CD4-positive, alpha-beta T cell treated with Interleukin-12 subunit alpha and Interleukin-12 subunit beta, for 1 hour (primary cell): ENCODE measurements at places on chromosomes 12 and 14.

DNA sequence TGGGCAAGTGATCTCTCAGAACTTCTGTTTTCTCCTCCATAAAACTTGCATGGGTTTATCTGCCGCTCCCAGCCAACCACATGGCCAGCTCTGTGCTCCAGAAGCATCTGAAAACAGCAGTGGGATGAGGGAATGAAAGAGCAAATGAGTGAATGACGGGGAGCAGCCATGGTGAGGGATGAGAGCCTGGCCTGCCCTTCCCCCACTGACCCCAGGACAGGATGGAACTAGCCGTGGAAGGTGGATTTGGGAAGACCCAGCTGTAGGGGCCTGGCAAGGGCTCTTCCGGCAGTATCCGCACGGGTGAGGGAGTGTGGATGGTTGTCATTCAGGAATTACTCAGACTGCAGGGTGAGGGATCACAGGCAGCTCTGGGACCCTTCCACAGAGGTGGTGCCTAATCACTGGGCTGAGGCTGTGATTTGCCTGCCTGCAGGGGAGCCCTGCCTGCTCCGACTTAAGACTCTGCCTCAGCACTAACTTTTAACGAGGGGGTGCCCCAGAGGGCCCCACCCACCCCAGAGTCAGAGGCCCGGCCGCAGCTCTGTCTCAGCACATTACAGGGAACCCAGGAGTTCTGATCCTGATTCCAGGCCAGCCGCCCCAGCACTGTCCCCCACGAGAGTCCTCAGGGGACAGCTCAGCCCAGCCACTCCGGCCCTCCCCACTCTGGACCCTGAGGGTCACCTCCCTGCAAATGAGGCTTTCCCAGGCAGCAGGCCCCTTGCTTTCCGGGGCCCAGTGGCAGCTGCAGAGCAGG is 136.8 kb upstream of the C14orf180 start:
- no peak for DNase-seq

- DNase-seq: no peak
Observed at GRCh38 chr12:49616533-49617219, 6.7 kb upstream of the PRPF40B start.

DNA sequence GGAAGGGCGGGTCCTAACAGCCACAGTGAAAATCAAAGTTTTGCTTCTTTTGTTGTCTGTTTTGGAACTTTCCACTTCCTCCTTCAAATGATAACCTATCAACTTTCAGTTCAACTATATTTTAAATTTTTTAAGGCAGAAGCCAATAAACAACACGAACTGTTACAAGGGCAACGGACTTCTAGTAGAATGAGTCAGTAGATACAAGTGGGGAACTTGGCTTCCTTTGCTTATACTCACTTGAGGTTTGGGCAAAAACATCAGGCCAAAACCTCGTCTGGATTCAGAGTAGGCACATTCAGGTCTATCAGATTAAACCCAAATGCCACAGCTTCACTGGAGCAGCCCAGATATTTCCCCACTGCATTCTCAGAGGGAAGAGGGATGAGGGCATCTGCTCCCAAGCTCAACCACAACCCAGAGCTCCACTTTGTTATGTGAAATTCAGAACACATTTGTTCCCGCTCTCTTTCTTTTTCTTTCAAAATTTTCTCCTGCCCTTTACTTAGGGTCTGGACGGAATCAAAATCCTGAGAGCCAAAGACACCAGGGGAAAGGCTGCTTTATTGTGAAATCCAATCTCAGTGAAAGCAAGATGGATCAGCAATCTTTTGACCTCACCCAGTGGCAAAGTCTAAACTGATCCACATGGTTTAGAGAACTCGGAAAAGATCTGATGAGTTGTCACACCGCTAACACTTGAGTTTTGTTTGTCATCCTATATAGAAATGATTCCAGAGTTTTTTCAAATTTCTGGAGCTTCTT is 152.5 kb upstream of the BTG1 start:
- DNase-seq: peak; percentile 44

DNA sequence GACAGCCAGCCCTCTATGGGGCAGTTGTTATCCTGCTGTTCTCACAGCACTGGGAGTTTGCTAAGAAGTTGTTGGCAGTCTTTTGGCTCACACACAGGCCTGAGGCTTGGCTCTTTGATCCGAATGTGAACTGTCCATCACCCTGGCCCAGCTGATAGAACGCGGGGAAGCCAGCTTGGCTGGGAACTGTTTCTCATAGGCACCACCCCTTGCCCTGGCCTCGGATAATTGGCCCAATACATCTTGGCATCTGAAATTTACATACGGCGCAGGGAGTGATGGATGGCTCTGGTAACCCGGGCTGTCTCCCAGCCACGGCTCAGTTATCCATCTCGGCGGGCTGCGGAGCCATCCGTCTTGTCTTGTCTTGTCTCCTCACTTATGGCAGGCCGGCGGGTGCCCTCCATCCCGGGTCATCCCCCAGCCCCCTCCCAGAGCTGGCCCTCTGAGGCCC is 164.1 kb downstream of the PHETA1 start:
- no peak for DNase-seq

DNA sequence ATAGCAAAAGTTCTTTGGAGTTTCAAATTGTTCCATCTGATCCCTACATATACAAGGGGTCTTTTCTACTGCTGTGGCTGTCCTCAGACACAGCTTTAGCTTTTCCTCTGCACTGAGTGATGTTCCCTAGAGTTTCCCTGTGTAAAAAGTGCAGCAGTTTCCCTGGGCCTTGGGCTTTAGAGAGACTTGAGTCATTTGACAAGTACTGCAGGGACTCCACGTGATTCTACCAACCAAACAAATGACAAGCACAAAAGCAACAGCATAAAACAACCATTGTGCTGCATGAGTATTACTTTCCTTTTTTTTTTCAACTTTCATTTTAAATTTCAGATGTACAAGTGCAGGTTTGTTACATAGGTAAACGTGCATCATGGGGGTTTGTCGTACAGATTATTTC is 272.8 kb downstream of the PDZRN4 start:
- no peak for DNase-seq

- DNase-seq: no peak
Observed at GRCh38 chr12:6695313-6696045, 5.1 kb downstream of the PIANP start.

GRCh38 chr14:53152184-53152886 is 788 bp downstream of the DDHD1 start:
- peak; percentile 68 for DNase-seq

DNA sequence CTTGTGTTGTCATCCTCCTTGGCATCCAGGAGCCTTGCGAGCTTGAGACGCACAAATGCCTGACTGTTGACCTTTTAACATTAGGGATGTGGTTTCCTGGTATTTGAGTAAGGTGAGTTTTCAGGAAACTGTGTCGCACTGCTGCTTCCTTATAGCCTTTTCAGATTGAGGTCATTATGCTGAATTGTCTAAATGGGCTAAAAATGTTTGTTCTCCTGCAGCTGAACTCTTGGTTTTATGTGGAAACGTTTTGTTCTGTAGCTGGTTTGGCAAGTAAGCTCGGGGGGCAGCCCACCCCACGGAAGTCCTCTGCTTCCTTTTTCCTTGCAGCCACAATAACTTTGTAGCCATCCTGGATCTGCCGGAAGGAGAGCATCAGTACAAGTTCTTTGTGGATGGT is 5.7 kb downstream of the PRKAB1 start:
- DNase-seq: no peak

DNA sequence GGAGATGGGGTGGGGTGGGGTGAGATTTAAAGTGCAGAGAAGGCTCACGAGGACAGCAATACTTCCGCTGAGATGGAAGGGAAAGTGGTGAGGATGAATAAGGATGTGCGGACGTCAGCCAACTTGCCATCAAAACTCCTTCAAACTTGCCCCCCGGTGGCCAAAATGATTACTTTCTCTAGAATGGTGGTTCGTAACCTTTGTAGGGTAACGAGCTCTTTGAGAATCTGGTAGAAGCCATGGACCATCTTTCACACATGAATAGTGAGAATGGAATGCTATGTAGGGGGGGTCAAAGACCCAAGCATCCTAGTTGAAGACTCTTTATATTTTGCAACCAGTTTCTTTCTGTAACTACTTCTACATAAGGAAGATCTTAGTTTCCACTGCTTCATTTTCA is 245.9 kb upstream of the DDHD1 start:
- no peak for DNase-seq

- no peak for DNase-seq
Observed at GRCh38 chr12:123845881-123846280, 83.8 kb downstream of the DNAH10 start.

- DNase-seq: no peak
Observed at GRCh38 chr14:102493096-102493495, 16.5 kb downstream of the ANKRD9 start.

DNA sequence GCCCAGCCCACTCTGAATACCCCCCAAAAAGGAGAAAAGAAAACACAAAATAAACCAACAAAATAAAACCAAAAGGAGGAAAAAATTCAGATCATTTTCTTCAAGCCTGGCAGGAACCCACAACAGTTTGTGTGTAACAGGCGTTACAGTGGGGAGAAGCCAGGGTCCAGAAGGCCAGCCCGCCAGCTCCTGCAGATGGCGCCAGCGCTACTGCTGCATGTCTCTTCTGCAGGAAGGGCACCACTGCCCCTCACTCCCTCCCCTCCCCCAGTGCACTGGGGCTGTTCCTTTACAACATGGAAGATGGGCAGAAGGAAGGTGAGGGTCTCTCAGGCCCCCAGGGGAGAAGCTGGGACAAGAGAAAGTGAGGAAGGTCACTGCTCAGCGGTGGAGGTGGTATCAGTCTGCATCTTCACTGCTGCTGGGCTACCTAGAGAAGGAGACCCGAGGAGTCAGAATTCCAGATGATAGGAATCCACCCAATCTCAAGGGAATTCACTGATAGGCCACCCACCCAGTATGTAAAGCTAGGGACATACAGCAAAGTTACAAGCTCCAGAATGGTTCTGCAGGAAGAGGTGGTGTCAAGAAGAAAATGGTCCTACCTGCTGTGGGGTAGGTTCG is 2.3 kb upstream of the NOP2 start:
- DNase-seq: peak; percentile 57

- no peak for DNase-seq
Observed at GRCh38 chr12:112149596-112149995, 24.2 kb downstream of the TRAFD1 start.

GRCh38 chr12:114407842-114408411 is 2.0 kb upstream of the TBX5 start:
- DNase-seq: no peak

DNA sequence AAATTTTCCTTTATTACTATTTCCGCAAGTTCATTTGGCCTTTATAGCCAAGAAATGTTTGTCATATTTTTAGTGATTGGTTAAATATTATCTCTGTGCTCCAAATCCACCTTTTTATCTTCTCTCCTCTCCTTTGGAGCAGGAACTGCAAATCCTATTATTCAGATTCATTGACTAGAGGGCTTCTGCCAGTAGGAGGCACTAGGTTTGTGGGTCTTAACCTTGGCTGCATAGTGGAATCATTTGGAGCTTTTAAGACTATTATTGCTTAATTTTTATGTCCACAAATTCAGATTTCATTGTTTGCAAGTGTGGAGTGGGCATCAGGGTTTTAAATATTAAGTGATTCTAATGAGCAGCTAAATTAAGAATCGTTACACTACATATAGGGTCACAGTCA is 75.3 kb upstream of the SYT10 start:
- DNase-seq: no peak
